T-helper 22 cell (primary cell): ENCODE measurements at places on chromosomes 16 and 17.

- no peak for DNase-seq
Measured at GRCh38 chr17:82973456-82974135, 105.8 kb upstream of the METRNL start.

DNA sequence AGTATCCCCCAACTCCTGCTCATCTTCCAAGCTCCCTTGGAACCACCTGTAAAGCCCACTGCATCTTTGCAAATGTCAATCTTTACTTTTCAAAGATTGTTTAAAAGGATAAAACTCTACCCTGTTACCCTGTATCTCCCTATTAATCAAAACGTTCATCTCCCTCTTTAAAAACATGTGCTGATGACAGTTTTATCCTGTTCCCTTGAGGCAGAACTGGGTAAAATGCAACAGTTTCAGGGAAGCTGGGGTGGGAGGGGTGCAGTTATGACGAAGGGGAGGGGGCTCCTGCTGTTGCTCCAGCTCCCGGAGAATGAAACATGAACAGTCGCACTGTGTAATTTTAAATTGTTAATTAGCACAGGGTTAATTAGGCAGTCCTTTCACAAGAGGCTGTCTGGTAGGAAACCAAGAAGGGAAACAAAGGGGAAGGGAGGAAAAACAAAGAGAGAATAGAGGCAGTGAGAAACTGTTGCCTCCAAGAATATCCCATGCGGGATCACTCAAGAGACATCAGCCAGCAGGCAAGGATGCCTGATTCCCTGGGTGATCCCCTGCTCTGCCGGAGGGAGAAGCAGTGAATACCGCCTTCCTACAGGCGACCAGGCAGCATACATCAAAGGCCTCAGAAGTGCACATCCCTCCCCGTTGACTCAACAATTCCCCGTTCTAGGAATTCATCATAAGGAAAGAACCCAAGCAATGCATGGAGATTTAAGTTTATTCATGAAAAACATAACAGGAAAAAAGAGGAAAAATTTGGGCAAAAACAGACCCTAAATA lies 84.2 kb downstream of the ZFHX3 start:
- DNase-seq, result no peak

GRCh38 chr17:35540589-35541404 lies 3.3 kb upstream of the SLFN12L start:
- no peak for DNase-seq

GRCh38 chr17:8928347-8928746 lies 37.2 kb downstream of the PIK3R5 start:
- no peak for DNase-seq
